GM23248 (cell line): ENCODE measurements at places on chromosomes 5 and 9. TPM values are rescaled to one million over a fixed set of nuclear protein-coding genes. Genes with fewer than 3 reads are reported as not detected.

DNA sequence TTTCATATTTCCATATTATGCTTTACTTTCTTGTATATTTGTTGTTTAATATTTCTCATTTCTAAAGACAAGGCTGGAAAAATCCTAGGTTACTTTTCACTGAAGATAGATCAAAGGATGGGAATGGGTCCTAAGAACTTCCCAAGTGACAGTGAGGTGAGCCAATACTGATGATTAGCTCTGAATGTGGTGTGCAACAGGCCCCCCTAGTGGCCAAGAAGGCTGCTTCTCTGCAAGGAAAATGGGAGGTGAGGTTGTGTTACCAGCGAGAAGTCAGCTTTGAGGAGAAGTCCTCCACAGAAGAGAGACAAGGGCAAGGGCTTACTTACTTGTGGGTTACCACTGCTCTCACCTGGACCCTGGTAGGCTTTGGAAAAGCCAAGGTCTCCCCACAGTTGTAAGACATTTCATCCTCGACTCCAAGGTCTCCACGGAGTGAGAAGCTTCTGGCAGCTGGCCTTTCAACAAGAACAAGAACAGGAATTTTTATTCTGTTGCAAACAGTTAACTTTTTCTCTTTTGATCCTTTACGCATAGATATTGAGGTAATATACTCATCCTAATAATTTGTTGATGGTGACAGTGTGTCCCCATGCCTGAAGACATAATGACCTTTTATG, 69.9 kb downstream of the MAMDC2 start:
- peak; percentile 80 for DNase-seq

The IL3 gene
- total RNA-seq, result not detected in 2 replicates

- peak; percentile 86 for DNase-seq
Observed at GRCh38 chr9:109110329-109111021, 9.3 kb downstream of the TMEM245 start.

The TAF11L10 gene
- total RNA-seq, result not detected in 2 replicates

GRCh38 chr5:81400375-81400774, 6.4 kb upstream of the ACOT12 start:
- no peak for DNase-seq

The TSLP gene
- total RNA-seq, result not detected in 2 replicates

DNA sequence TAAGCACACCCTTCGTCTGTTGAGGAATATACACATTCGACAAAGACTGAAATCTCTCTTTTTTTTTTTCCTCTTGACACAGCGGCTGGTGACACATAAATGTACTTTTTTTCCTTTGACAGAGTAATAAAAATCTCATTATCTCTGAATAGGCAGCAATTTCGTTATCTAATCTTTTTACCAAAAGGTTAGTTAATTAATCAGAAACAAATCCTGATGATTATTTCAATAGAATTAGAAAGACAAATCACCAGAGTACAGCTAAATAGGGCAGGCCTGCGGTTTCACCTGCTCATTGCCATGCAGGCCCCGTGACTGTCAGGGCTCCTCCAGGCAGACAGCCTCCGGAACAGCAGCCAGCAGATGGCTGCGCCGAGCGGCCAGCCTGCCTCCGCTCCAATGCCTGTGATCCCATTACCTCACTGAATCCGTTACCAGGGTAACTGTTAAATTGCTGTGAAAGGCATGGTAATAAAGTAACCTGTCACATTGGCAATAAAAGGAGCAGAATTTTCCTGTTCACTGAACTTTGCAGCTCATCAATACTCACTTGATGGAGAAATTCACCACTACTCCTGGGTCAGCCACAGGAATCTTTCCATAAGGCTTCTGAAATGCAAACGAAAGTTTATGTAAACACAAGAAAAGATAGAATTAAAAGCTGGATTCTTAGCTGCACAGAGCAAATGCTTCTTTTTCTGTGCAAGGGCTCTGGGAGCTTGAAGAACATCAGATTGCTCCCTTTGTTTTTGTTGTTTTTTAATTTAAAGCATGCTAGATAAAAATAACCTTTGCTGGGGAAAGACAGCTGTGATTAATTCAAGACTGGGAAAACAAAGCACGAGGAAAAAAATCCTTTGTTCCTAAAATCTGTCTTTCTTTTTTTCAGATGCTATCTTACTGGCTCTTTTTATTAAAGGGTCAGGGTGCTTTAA, 666.4 kb upstream of the ZNF608 start:
- DNase-seq, result peak; percentile 81
